ENCODE measurements at places on chromosomes 1 and 21.

- DNase-seq, result no peak
Observed at GRCh38 chr1:30061292-30062220, 661.8 kb downstream of the MATN1 start.

GRCh38 chr1:99685516-99686180 lies 39.7 kb downstream of the PALMD start:
- DNase-seq, result peak; percentile 42

DNA sequence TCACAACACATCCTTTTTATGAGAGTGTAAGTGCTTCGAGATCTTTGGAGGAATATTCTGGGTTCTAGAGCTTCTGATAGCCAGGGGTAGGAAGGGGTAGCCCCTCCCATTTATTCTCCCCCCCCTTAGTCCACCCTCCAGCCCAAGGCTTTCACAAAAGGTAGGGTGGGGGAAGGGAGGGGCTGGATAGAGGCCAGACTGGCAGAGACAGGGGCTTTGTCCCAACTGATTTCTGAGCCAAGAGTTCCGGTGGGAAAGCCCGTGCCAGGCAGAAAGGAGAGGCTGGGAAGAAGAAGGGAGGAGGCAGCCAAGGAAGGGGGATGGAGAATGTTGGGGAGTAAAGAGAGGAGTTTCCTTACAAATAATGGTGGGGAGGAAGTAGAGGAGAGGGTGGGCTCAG lies 3.1 kb downstream of the BCAN start:
- no peak for DNase-seq

DNA sequence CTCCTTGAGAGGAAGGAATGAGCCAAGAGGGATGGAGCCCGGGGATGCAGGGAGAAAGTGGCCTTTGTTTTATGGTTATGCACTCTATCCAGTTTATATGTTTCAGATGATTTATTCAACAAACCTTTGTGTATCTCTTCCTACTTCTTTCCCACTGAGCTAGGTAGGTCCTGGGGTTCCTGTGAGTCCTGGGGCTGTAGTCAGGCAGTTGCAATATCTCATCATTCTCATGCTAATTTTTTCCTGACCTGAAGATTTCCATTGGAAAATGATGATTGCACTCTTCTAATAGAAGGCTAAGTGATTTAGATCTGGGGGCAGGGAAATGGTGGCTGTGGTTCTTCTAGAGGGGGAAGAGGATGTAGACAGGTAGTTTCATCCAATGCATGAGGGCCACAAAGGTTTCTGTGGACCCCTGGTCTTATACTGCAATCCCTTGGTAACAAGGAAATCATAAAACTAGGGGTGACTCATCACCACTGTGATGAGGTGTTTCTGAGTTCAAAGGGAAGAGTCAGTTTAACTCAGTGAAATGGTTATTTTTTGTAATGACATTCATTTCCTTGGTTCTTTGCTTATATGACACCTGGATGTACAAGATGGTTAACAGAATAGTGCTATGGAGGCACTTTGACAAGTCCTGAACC lies 20.2 kb downstream of the B3GALT5 start:
- DNase-seq, result peak; percentile 49

DNA sequence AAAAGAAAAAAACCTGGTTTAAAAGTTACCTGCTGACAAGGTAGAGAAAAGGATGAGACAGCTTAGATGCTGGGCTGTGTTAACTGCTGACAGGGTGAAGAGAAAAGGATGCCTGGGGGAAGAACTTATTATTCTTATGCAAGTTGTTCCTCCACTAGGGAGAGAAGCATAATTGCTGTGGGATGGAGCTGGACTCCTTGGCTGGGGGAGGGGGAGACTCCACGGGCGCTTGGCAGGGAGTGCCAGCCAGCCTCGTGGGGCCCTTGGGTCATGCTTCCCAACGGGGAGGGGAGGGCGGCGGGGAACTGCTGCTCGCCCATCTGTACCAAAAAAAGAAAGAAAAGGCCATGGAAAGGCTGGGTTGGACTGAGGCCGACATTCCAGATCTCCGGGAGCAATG lies 47.2 kb downstream of the SYCP1 start:
- DNase-seq, result no peak

GRCh38 chr1:232014941-232015340 lies 388.4 kb downstream of the DISC1 start:
- DNase-seq, result no peak

DNA sequence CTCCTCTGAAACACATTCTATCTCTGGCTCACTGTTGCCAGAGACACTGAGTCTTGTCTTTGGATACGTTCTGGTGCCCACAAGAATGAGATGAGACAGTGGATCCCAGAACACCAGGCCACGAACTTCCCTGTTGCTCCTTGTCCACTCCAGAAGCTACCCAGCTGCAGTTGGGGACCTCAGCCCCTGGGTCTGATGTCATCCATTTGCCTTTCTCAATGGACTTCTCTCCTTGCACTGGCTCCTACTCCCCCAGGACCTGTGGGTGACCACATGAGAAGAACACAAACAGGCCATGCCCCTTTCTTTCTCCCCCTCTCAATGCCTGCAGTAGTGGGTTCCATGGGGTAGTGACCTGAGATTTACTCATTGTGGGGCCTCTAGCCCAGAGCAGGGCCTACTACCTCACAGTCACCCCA lies 5.9 kb downstream of the NBPF1 start:
- no peak for DNase-seq

DNA sequence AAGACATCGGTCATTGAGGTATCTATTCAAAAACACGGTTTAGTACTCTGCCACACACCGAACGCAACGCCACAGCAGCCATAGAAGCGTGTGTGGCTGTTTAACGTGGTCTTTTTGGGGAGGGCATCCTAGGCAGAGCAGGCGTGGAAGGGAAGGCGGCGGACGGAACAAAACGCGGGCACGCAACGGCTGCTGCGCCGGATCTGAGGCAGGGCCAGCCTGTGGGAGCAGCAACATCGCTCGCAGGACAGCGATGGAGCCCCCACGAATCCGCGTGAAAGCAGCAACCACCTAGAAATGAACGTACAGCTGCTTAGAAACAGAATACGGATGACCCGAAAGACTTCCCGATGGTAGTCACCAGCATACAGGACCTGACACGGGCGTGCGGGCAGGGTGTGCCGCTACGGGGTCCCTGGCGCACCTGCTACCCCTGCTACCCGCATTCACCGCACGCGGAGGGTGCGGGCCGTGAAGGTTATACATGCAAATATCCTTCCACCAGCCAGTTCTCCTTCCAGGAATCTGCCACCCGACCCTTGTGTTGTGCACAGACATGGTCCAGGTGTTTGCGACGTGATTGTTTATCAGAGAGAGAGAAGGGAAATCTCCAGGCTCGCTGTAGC lies 114.4 kb upstream of the COL6A1 start:
- DNase-seq, result no peak

DNA sequence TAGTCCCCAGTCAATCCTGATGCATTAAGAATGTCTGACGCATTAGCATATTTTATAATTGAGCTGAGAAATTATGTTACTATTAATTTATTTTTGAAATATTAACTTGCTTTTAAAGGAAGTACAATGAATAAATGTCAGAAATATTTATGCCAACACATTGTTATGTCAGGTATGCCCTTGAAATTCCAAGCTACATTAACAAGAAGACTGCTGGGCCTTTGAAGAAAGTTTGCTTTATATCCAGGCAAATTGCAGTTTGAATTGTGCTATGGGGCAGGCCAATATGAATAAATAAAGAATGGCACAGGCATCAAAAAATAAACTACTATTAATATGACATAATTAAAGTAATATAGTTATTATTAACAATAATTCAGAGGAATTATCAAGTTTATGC lies 1391.3 kb downstream of the PLA2G4A start:
- no peak for DNase-seq

DNA sequence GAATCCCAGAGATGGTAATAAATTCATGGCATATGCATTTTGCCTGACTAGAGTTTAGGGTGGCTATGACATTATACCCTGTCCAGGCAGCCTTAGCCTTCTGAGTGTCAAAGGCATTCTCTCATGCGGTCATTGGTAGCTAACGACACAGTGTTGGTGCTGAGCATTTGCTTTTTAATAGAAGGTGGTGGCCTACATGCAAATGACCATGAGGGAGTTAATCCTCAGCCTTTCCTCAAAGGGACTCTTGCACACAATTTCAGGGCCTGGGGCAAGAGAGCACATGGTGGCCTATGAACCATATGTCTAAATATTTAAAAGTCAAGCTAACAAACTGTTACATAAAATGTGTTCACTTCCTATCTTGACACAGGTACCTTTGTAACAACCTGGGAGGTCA lies 30.9 kb upstream of the KCNA10 start:
- no peak for DNase-seq

DNA sequence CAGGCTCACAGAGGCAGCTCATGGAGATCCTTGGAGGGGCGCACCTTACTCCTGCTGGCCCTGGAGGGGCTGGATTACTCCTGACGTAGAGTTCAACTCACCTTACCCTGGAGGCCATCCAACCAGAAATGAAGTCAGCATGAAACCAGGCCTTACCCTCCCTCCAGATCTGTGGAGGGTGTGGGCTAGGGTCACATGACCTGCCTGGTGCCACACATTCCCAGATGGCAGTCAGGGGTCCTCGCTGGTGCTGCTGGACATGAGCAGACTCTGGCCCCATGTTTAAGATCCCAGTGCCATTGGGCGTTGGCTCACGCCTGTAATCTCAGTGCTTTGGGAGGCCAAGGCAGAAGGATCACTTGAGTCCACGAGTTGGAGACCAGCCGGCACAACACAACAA lies 4.5 kb downstream of the C21orf58 start:
- no peak for DNase-seq

DNA sequence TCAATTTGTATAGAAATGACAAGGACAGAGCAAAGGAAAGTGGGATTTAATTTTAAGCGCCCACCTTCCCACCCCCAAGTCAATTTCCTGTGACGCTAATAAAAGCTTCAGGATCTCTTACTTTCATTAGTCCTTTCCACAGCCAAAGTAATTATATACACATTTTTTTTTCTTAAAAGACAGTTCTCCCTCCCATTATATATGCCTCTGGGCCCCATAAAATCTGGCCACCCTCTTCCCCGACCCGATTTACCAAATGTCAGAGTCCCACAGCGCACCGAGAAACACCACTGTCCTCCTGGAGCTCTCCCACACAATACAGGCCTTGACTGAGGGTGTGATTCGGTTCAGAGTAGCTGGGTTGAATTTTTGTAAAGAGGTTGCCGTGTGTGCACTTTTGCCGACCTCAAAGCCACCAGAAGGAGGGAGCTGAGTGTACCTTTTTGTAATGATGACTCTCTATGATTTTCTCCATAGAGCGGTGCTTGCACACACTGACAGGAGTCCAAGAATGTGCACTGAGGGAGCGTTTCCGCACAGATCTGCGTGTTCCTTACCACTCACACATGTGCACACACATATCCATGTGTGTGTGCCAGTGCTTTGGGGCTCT lies 26.2 kb upstream of the IL10 start:
- DNase-seq, result no peak

DNA sequence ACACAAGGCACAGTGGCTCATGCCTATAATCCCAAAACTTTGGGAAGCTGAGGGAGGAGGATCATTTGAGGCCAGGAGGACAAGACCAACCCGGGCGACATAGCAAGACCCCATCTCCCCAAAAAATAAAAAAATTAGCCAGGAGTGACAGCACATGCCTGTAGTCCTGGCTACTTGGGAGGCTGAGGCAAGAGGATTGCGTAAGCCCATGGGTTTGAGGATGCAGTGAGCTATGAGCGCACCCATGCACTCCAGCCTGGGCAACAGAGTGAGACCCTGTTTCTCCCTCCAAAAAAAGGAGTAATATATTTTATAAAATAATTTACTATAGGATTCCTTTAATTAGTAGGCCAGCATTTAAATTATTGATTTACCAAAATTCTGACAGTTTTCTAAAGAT lies 89.8 kb downstream of the ACBD6 start:
- DNase-seq, result no peak

DNA sequence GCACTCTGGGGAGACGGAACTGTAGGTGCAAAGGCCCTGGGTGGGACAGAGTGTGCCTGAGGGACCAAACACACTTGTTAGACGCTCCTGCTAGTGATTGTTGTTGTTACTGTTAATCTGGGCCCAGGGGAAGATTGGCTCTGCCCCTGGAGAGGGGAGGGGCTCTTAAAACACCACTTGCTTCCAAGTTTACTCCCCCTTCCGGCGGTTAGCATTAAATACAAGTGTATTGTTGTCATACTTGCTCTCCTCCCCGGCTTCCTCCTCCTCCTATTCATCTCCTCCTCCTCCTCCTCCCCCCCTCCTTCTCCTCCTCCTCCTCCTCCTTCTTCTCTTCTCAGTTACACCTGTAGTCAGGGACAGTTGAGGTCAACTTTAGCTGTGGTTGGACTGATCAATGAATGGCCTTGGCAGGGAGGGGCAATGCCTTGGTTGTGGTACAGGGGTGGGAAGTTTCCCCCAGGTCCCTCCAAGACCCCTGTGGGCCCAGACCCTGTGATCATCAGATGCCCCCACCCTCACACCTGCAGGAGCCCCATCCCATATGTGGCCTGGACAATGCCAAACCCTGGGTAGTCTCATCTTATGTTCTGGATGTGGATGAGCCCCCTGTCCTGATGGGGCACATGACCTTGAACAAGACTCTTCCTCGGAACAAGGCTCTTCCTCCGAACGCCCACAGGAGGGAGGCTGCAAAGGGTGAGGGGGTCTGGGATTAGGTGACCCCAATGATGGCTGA lies 217.3 kb downstream of the PTPRU start:
- DNase-seq, result peak; percentile 68

DNA sequence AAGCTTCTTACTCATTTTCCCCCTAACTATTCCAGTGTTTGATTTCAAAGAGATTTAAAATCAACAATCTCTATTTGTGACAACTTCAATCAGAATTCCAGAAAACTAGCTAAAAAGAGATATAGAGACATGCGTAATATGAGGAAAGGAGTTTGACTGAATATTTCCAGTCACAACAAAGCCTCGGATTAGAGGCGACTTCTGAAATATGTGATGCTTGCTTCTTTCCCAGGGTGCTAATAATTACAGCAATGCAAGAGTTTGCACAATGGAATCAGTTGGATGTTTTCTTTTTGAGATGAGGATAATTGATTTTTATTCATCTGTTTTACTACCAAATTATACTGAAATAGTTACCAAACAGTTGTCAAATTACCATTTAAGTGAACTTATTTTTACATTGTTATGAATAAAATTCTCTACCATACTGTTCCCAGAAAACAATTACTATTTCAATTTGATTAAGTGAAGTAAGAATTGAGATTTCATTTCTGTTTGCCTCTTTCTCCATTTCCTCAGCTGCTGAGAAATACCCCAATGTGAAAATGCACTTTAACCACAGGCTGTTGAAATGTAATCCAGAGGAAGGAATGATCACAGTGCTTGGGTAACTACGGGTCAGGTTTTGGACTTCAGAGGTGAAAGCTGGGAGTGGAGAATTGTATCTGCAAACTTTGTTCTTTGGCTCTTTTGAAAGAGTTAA lies 28.1 kb downstream of the KMO start:
- DNase-seq, result no peak

- no peak for DNase-seq
Observed at GRCh38 chr1:164922585-164922984, 363.6 kb downstream of the PBX1 start.

DNA sequence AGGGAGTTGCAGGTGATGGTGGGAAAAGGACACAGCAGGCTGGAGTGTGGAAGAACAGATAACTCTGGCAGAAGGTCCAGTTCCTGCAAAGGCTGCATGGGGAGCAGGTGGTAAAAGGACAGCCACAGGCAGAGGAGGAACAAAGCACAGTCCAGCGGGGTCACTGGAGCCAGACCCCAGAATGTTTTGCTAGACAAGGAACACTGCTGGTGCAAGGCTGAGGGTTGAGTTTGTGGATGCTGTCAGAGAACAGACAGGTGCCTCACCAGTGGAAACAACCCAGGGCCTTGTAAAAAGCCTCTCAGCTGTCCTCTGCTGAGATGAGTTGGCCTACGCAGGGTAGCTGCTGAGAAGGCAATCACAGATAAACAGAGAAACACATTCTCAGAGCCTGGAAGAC lies 101.7 kb downstream of the SSBP3 start:
- no peak for DNase-seq

- DNase-seq, result peak; percentile 38
Observed at GRCh38 chr1:23592209-23592892, 33.0 kb upstream of the ID3 start.
